ENCODE measurements at places on chromosomes 7 and 10.

DNA sequence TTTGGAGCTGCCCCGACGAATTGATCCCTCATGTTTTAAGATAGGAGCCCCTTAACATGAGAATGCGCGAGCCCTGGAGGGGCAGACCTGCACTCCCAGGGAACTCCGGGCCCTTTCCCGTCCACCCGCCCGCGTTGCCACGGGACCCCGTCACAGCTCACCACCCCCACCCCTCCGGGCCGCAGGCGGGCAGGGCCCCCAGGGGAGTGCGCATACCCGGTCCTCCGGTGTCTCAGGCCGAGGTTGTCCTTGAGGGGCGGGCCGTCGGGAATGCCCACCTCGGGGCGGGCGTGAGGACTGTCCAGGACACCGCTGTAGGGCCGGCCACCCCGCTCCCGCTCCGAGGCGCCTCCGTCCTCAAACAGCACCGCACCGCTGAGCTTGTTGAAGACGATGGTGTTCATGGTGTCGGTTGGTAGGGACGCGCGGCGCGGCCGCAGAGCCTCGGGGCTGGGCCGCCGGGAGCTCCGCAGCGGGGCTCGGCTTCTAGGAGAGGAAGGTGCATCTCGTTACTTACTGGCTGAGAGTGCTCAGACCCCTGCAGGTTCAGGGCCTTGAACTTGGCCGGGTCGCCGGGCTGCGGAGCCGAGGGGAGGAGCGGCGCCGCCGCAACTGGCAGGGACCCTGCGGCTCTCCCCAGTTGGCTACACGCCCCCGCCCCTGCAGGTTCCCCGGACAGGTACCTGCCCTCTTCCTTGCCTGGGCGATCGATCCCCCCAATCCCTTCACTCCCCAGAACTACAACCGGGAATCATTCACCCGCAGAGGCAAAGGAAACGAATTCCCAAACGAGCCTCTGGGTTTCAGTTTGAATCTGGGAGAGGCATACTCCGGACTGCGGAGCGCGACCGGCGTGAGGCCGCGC, 2.4 kb downstream of the MKX start:
- no peak for DNase-seq

DNA sequence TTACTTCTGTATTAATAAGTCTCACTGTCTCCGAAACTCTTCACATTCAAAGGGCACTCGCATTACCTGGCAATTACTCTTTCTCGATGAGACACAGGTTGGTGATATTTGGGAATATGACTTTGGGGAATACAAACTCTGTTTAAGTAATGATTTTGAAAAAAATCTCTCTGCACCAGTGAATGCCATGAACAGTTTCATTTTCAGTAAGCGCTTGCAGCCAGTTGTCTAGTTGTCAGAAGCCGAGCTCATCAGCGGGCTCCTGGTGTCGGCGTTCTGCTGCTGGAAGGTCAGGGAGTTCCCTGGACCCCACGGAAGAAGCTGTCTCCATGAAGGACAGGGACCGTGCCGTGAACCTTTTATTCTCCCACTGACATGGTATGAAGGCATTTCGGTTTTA, 57.7 kb downstream of the PTPRE start:
- DNase-seq, result no peak

GRCh38 chr7:116524221-116524608, 621 bp upstream of the CAV1 start:
- DNase-seq, result no peak

- no peak for DNase-seq
Observed at GRCh38 chr7:50264908-50265307, 39.6 kb upstream of the IKZF1 start.

DNA sequence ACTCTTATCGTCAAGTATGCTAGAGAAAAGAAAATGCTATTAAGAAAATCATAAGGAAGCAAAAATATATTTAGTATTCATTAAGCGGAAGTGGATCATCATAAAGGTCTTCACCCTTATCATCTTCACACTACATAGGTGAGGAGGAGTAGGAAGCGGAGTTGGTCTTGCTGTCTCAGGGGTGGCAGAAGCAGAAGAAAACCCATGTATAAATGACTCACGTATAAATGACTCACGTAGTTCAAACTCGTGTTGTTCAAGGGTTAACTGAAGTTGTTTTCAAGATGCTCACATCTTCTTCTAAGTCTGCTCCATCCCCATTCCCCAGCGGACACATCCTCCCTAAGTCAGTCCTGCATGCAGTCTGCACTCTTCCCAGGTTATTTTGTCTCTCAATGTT, 72.4 kb downstream of the SFMBT2 start:
- DNase-seq, result no peak

DNA sequence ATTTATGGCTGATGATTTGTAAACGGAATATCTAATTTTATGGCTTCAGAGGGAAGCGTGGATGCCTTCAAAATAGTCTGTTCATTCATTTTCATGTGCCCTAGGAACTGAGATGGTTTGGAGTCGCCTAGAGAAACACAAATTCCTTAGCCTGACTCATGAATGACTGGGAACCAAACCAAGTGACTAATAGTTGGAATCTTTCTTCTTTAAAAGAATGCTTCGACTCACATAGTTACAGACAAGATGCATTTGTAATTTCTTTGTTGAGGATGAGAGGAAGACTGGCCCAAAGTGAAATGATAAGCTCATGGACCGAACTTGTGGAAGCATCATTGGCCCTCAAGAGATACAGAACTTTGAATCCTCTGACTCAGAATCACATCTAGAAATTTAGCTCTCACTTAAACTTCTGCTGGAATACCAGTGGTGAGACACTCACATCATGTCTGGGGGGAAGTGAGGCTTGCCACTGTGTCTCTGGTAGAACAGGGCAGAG, 1107.2 kb downstream of the NRG3 start:
- DNase-seq, result no peak

- DNase-seq, result no peak
Observed at GRCh38 chr7:105002-105401, 87.4 kb upstream of the FAM20C start.
